ENCODE measurements at places on chromosomes 3 and 15.

DNA sequence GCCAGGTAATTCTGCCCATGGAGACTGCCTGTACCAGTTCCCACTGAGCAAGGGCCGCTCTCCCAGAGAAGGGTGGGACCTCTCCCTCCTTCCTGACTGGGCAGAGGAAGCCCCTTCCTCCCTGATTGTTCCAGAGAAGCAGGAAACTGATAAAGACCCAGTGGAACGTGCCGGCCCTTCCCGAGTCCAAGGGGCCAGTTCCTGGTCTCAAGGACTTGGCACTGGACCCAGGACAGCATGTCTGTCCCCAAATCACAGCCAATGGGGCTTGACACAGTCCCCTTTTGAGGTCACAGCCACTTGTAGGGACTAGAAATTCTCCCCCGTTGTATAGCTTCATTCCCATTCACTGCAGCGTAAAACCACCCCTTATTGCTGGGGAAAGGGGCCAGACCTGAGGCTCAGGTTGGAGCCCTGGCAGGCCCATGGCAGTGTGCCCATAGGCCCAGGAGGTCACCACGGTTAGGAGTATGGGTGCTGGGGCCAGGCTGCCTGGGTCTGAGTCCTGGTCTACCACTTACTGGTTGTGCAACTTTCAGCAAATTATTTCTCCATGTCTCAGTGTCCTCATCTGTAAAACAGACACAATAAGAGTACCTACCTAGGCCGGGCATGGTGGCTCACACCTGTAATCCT is 18.1 kb downstream of the CSRNP1 start:
- ATAC-seq = no peak

GRCh38 chr15:88132499-88132898 is 124.0 kb downstream of the NTRK3 start:
- no peak for ATAC-seq

- no peak for ATAC-seq
Measured at GRCh38 chr3:132326251-132326650, 9.0 kb downstream of the ACP3 start.

- no peak for ATAC-seq
Measured at GRCh38 chr3:151200586-151200985, 2.4 kb downstream of the GPR171 start.

- ATAC-seq = no peak
Measured at GRCh38 chr3:50323092-50323600, 601 bp upstream of the HYAL2 start.

DNA sequence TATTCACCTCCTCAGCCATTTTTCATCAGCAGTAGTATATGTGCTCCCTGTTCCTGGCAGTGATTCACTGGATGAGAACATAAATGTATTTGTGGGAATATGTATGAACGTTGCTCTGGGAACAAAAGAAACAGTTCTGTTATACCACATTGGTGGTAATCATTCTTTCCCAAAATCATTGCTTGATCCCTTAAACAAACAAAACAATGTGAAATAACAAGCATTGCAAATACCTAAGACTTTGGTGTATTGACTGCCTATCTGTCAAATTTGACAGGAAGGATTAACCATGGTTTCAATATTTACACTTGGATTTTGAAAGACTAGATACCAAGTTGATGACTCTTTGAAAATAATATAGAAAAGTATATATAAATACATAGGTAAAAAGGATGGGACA is 284.1 kb downstream of the FHIT start:
- ATAC-seq = no peak

Measured in SK-N-SH treated with all-trans-retinoic acid at 6 μM for 48 hours (cell line).